Activated naive CD4-positive, alpha-beta T cell treated with anti-CD3 and anti-CD28 coated beads, Interleukin-2, amount 50 U/mL, for 16 hours (primary cell): ENCODE measurements at places on chromosomes 7 and 10.

GRCh38 chr7:114100810-114101209, 182.0 kb upstream of the PPP1R3A start:
- no peak for DNase-seq

DNA sequence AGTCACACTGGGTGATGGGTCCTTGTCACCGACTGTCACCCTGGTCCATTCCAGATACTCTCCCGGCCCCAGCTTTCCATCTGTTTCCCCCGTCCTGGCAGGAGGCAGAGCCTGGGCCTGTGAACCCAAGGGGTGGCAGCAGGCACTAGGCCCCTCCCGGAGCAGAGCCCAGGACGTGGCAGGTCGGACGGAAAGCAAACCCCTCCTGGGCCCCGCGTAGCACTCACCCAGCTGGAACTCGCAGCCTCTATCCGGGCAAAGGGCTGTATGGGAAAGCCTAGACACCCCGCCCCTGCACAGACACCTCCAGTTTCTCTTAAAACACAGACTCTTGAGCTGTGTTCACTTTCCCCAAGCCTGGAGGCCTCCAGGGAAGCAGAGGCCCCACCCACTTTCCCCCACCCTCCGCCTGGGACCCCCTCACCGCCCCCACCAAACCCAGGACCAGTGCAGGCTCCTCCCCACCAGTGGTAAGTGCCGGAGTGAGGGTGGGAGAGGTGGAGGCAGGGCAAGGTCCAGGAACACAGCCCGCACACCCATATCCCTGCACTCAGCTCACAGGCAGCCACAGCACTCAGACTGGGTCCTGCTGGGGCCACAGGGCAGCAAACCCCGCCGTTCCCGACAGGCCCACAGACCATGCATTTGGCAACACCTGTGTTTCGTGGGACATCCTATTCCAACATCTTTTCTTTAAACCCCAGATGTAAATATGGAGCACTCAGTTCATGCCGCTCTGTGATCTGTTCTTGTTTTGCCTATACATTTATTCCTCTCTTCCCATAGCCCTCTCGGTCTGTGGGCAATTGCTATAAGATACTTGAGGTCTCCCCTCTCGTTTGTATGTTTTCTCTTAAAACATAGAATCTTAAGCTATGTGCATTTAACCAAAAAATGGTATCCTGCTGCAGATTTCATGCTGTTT, 98.2 kb upstream of the PDGFA start:
- no peak for DNase-seq

DNA sequence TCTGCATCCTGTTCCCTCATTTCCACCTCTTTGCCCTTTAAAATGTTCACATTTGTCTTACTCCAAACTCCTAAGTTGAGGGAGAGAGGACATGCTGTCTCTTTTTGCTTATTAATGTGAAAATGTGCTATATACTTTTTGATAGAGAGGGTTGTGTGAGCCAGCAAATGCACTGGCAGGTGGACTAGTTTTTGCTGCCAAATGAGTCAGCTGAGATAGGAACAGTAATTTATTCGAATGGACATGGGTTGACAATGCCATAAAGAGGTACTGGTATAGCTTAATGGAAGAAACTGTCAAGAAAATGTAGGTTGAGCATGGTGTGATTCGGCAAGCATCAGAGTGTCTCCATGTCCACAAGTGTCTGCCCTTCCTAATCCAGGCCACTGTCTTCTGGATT, 9.2 kb upstream of the TRUB1 start:
- no peak for DNase-seq

DNA sequence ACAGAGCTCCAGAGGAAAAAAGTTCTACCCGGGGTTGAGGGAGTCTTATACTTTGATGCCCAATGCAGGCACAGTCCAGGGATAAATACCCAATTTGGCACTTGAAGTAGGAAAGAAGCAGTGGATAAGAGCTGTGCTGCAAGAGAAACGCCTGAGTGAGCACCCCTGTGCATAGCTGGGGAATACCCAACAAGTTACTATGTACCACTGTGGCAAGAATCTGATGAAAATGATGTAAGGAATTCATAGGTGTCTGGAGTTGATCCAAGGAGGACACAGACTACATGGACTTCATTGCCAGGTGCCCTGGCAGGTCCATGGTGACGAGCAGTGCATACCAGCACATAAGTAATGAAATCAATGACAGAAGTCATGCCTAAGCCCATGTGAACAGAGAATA, 183.7 kb upstream of the FEZF1 start:
- DNase-seq: no peak

GRCh38 chr7:107977048-107977447, 25.9 kb downstream of the LAMB1 start:
- no peak for DNase-seq

GRCh38 chr10:90180886-90181691, 479.7 kb downstream of the KIF20B start:
- no peak for DNase-seq

GRCh38 chr10:99924451-99925255, 85.1 kb downstream of the DNMBP start:
- no peak for DNase-seq

- no peak for DNase-seq
Measured at GRCh38 chr7:127652333-127653248, 597 bp downstream of the SND1 start.

DNA sequence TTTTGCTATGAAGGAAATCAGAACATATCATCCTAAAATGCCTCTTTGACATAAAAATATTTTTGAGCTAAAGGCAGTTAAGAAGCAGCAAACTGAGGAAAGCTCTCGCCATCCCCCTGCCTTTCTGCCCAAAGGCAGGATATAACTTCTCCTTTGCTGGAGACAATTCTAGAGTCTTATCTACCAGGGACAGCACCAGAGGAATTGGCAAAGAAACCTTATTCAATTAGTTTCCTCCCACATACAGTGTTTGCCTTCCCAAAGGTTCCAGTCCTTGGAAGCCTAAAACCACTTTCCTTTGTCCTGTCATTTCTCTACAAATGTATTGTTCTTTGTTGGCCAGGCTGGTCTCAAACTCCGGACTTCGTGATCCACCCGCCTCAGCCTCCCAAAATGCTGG, 33.7 kb downstream of the MASTL start:
- no peak for DNase-seq

DNA sequence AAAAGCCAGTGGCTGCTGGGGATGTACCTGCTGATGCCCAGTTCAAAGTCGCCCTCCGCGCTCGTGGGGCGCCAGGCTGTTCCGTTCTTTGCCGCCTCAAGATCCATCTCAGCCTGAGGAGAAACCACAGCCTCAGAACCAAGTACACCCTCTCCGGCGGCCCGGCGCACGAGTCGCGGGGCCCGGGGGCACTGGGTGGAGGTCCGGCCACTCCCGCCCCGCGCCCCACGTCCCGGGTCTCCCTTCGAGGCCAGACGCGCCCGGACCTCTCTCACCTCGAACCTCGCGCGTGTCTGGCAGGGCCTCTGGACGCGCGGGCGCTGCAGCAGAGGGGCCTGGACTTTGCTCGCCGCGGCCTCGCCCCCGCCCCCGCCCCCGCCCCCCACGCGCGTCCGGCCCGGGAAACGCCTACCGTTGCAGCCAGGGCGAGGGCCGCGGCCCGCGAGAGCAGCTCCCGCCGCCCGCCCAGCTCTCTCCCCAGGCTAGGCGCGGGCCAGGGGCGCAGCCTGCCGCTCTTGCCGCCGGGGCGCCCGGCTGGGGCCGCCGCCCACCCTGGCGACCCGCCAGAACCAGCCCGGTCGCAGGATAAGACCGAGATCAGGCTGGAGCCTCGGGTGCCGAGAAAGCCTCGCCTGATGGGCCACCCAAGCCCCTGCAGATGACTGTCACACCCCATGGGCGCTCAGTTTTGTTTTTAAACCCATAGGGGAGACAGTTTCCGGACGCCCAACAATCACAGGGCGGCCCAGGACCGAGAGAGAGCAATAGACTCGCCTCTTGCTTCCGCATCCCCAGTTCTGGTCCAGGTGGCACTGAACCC, at the start of gene ABCB4:
TSS of gene ABCB4 (minus strand) at position 322 of the 820 bp plus-strand sequence. CDS start at position 107, 215 bp downstream.
- DNase-seq: no peak

GRCh38 chr7:134016942-134017303, 110.2 kb upstream of the LRGUK start:
- no peak for DNase-seq

- DNase-seq: no peak
Measured at GRCh38 chr10:29482591-29483431, 152.0 kb downstream of the SVIL start.

DNA sequence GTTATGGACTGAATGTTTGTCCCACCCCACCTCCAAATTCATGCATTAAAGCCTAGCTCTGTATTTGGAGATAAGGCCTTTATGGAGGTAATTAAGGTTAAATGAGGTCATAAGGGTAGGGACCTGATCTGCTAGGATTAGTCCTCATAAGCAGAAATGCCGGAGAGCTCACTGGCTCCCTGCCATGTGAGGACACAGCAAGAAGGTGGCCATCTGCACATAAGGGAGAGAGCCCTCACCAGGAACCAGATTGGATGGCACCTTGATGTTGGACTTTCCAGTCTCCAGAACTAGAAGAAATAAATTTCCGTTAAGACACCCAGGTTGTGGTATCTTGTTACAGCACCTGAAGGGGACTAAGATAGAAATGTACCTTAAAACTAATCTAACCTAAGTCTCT, 816.1 kb upstream of the C7orf33 start:
- no peak for DNase-seq

DNA sequence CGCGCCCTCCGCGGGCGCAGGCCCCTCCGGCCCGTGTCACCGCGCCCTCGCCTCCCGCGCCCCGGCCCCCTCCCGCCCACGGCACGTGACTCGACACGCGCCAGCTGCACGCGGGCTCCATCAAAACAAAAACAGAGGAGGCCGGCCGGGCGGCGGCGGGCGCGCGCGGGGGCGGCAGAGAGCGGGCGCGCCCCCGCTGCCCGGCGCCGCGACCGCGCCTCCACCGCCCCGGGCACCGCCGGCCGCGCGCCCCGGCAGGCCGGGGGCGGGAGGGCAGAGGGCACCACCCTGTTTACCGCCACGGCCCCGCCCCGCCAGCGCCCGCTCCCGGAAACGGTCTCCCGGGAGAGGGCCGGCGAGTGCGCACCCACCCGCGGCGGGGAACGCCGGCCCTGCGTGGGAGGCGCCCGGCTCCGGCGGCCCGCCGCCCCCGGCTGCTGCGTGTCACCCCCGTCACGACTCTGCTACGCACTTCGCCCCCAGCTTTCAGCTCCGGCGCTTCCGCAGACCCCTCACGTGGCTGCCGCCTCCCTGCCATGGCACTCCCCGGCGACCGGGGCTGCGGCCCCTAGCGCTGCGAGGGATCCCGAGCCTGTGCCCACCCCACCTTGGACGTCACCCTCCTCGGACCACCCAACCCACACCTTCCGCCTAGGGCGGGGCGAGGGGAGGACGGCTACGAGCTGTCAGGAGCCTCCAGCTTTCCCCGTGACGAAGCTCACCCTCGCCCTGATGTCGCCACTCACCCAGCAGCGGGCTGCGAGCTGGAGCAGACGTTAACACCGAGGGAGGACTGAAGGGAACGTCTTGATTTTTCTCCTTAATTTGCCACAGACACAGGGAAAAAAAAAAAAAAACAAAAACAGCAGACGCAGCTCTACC, 221.6 kb upstream of the MKLN1 start:
- DNase-seq: peak; percentile 81

DNA sequence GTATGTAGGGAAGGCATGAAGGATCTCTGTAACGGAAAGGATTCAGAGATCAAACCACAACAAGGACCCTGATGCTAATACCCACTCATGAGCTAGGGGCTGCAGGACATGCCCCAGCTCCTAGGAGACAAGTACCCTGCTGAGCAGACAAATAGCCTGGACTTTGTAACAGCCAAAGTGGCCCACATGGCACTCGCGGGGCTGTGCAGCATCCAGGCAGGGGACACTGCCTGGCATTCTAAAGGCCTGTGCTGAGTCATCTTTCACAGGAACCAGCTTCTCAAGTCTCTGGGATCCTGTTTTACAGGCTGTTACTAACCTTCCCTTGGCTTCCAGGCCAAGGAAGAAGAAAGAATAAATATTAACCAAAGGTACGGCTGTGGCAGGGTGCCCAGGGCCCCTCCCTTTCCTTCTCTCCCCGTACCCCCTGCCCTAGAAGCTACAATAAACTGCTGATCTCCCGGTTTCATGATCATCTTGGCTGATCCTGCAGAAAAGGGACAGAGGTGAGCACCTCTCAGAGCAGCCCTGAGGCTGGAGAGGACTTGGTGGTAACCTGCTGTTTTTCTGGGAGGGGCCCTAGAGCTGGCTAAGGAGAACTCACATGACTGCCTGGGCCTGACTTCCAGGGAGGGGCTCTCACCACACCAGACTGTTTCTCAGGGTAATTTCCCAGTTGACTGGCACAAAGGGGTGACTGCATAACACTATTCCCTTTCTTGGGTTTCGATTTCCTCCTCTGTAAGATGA, 4.2 kb upstream of the RPEL1 start:
- no peak for DNase-seq

DNA sequence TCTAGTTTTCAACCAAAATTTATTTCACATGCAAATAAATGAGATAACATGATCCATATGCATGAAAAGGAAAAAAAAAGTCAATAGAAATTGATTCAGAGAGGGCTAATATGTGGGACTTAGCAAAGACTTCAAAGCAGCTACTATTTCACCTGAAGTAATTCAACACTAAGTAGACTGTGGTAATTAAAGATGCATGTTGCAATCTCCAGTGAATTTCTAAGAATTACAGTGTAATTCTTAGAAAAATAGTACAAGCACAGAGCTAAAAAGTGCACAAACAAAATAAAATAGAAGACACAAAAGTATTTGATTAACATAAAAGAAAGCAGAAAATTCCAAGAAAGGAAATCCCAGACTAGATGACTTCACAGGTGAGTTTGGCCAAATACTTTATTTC, 25.7 kb downstream of the GPR22 start:
- DNase-seq: no peak

GRCh38 chr10:95837356-95837776, 70.4 kb upstream of the CC2D2B start:
- DNase-seq: no peak

- DNase-seq: peak; percentile 61
Measured at GRCh38 chr10:80356563-80356988, at the start of the genes DYDC1 and DYDC2. Gene DYDC1 (minus strand): TSS chr10:80356755. CDS start chr10:80352601, 4,154 bp downstream. Gene DYDC2 (plus strand): TSS chr10:80356781. CDS start chr10:80362444, 5,663 bp downstream.

GRCh38 chr10:71332466-71332865, 13.4 kb downstream of the SLC29A3 start:
- no peak for DNase-seq

GRCh38 chr10:75403939-75404814, 2.6 kb upstream of the ZNF503 start:
- DNase-seq: no peak
